ENCODE measurements at places on chromosomes 4 and X. TPM values are rescaled to one million over a fixed set of nuclear protein-coding genes. Genes with fewer than 3 reads are reported as not detected.

DNA sequence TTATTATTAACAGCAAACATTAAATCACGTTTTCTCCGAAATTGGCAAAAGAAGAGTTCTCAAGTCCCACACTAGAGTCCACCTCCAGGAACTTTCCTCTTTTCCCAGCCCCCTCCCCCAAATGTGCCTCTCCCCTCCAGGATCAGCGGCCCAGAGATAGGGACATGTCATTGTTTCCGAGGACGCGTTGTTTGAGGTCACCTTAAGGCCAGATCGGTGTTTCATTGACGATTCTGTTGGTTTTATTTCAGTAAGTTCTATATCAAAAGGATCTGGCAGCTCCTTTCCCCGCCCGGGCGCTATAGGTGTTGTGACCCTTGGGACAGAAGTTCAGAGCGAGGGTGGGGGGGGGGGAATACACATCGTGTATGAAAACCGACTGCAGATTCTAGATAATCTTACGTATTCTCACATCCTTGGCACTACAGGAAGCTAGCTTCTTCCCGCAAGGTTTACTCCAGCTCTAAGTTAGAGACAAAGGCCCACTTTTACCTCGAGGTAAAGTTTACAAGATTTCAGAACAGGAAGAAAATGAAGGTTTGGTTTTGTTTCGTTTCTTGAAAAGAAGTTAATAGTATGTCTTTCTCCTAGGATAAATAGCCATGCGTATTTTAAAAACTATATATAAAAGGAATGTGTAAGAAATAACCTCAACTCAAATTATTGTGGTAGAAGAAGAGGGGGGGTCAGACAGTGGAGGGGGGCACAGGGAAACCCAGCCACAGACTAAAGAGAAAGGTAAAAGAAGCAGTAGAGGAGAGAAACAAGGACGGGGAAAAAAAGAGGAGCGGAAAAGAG is 739 bp upstream of the MSX1 start:
- no peak for DNase-seq

DNA sequence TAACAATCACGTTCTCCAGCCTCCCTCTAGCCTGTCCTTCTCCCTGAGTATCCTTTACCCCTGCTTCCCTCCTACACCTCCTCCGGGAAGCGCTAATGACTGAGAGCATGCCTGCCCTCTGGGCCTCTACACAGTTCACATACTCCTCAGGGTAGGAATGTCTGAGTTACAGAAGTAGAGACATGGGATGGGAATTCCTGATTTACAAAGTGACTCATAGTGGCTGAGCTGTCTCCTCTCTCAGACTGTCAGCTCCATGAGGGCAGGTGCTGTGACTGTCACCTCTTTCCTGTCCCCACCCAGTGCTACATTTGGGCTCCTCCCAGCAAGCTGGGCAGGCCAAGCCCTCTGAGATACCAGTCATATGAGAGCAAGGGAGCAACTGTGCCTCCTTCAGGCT is 2.6 kb downstream of the LAS1L start:
- no peak for DNase-seq

DNA sequence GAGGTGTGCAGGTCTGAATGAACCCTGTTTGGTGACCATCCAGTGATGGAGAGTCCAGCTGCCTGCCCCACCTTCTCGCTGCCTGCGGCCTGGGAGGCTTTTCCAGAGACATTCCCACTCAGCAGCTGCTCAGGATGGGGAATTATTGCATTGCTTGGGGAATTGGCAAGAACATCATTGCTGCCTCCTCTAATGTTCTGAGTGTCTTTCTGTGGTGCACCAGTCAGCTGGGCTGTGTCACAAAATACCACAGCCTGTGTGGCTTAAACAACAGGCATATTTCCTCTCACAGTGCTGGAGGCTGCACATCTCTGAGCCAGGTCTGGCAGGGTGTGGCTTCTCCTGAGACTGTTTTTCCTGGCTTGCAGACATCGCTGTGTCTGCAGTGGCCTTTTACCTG is 86.8 kb upstream of the AFAP1 start:
- DNase-seq: no peak

- no peak for DNase-seq
Measured at GRCh38 chrX:2552621-2553201, 51.9 kb upstream of the DHRSX start.

GRCh38 chrX:22194660-22194945 is 78.1 kb upstream of the CBLL2 start:
- no peak for DNase-seq

DNA sequence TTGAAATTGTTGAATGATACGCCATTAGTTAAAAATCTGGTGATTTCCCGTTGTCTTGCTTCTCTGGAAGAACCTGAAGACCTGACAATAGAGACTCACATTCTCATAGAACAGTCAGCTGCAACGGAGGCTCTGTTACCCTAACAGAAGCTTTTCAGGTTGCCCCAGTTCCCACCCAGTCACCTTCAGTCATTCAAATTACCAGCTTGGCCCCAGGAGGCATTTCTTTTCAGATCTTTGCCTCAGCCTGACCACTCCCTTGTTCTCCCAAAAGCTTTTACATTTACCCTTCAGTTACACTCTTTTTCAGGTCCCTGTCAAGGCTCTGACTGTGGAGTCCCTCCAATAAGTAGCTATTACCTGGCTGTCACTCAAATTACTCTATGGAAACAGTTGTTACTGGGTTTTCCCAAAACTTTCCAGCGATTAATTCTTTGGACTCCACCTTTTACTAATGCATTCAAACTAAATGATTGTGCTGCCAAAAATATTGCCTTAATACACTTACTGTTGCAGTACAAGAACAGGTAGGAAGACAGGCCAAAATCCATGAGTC is 162.2 kb upstream of the FTHL17 start:
- DNase-seq: no peak

DNA sequence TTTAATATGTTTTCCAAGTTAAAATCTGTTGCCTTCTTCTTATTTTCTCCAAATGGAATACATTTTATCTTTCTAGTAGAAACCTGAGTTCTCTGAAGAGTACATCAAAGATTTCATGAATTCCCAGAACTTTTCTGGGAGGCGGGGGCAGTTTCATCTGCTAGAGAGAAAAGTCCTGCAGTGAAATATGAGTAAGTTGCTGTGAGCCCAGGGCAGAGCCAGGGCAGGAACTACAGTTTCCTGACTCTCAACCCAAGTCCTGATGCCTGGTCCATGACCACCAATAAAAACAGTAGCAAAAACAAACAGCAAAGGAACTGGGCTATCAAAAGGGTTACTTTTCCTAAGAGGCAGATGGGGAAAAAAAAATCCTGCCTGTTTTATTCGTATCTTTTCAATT is 239.4 kb upstream of the CTSO start:
- DNase-seq: no peak

The UFSP2 gene
- polyA plus RNA-seq: 20.4 TPM

- no peak for DNase-seq
Measured at GRCh38 chr4:140090215-140090731, 63.7 kb downstream of the MAML3 start.

The PITX2 gene
- not detected for polyA plus RNA-seq

DNA sequence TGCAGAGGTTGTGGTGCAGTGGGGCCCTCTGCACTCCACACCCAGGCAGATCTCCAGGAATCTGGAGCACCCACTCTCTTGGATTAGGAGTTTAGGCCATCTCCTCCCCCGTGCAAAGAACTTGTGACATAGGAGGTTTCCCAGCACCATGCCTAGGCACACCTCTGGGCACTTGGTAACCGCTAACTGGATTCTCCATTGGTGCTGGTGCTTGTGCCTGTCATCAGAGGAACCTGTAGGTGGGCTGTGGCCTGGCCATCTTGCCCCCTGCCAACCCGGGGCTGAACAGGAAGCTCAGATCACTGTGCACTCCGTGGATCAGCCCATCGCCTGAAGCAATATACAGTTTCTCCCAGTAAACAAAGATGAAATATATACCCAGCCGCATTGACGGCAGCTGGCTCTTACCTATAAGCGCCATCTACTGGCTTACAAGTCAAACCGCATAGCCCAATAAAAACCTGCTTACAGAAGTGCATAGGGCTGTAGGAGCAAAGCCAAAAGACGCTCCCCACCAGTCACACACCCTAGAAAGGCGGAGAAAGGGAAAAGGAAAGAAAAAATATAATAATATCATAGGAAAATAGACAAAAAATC is 19.1 kb upstream of the TEX13B start:
- DNase-seq: no peak

DNA sequence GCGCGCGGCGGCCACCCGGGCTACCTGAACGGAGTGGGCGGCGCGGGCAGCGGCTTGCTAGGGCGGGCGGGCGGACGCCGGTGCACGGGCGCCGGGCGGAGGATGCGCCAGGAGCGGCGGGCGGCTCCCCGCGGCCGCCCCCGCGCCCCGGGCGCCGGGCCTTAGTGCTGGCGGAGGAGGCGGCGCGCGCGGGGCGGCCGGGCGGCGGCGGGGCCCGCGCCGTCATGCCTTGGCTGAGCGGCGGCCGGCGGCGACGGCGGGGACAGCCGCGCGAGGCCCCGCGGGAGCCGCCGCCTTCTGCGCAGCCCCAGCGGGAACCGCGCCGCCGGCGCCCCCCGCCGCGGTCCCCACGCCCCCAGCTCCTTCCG is 48.2 kb downstream of the CLDN34 start:
- DNase-seq: no peak

GRCh38 chr4:176668324-176668723 is 124.4 kb downstream of the VEGFC start:
- no peak for DNase-seq

- DNase-seq: no peak
Measured at GRCh38 chr4:149008415-149009025, 566.3 kb upstream of the NR3C2 start.

GRCh38 chr4:27381815-27382214 is 521.2 kb downstream of the STIM2 start:
- no peak for DNase-seq

The PGM2 gene
- 8.7 TPM for polyA plus RNA-seq

DNA sequence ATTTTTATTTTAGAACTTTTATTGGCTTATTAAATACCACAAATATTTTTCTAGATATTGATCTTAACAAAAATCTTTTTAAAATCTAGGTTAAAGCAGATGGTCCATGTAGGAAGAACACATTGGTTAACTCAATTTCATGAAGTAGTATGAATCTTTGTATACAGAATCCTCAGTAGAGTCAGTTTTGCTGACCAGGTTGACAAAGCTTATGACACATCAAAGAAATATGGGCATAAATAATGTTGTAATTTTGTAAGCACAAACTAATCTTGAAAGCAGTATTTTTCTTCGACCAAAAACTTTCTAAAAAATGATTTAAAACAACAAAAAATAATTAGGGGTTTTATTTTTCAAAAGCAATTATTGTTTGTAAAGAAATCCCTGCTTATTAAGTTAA is 479.3 kb upstream of the PCDH10 start:
- DNase-seq: no peak

- no peak for DNase-seq
Measured at GRCh38 chr4:122705547-122706117, 26.9 kb upstream of the BBS12 start.

The PNMA6F gene
- not detected for polyA plus RNA-seq

- no peak for DNase-seq
Measured at GRCh38 chrX:130419263-130419662, 17.5 kb downstream of the RBMX2 start.

DNA sequence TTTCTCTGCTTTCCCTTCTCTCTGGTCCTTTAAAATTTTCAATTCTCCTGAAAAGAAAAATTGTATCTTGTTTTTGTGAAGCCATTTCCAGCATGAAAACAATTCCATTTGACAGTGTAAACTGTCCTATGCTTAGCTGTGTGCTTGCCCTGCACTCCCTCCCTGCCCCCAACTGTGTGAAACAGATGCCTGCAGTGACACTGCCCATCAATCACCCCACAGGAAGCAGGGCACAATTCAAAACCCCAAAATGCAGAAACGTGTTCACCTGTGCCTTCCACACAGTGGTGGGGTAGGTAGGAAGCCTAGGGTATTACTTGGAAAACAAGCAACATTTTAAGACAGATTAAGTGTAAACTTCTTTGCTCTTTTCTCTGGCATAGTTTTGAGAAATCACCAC is 6.2 kb upstream of the FHDC1 start:
- no peak for DNase-seq

The HGFAC gene
- polyA plus RNA-seq: 0.50 TPM

DNA sequence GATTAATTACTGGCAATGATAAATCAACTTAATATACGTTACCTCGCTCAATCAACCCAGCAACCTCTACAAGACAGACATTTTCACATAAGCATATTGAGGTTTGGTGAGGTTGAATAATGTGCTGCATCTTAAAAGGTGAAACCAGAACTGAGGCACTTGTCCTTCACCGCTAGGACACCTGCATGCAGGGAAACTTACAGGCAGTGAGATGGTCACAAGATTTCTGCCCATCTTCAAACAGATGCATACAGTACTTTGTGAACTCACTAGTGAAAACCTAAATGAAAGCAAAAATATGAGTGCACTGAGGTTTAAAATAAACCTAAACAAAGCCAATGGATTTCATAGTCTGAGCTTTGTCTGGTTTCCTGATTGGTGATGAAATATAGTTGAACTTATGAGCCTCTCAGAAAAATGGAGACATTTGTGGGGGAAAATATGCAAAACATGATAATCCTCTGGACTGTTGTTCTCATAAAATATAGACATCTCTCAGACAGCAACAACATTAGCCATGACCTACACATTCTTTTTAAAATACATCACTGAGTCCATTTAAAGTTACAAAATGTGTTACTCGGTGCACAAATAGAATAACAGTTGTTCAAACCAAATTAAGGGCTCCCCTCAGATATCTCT is 20.9 kb upstream of the PRSS12 start:
- peak; percentile 28 for DNase-seq

- no peak for DNase-seq
Measured at GRCh38 chr4:168690199-168690598, 193.3 kb downstream of the PALLD start.

- no peak for DNase-seq
Measured at GRCh38 chr4:3766036-3766784, at the start of gene ADRA2C. ADRA2C (plus strand) TSS chr4:3766385; CDS start chr4:3766607, 222 bp downstream.

DNA sequence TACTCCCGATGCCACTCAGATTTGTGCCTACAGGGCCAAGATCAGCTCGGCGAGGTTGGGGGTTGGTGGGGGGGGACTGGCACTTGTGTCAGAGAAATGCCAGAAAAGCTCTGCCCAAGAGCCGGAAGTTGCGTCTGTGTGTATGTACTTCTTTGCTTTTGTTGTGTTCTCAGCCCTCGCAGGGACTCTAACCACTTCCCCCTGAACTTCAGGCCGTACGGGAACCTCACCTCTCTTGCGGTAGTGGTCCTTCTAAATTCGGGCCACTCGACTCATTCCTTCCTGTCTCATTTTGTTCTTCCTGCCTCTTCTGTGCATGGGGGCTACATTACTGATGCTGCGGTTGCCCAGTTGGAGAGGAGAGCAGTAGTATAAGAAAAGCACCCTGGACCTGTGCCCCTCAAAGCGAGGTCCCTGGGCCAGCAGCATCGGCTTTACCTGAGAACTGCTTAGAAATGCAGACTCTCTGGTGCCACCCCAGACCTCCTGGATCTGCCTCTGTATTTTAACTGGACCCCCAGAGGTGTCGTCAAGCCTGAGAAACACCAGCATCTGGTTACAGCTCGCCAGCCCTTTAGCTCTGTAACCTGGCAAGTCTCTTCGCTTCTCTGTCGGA is 146.3 kb upstream of the RPS6KA3 start:
- peak; percentile 56 for DNase-seq
